ENCODE measurements at places on chromosomes 13 and 19. TPM values are rescaled to one million over a fixed set of nuclear protein-coding genes. Genes with fewer than 3 reads are reported as not detected.
A peak's percentile ranks its signal among the peaks of the same experiment; 100 is the strongest.

The ERFL gene
- total RNA-seq, result 0.93 TPM

The ZSCAN1 gene
- total RNA-seq, result not detected

DNA sequence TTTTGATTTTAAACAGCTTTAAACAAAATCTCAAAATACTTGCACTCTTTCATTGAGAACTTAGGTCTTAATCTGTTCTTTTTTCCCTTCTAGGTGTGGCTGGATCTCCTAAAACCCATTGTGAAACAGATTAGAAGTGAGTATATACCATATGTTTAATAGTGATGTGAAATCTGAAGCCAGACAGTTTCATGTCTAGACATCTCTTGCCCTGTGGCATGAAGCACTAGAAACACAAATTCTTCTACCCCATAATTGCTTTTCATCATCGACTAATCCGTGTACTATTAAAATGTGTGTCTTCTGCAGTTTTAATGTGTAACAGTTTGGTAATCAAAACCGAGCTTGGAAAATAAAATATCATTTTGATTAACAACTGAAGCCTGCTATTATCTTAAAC is 188.2 kb upstream of the RNF113B start:
- no peak for DNase-seq

- no peak for DNase-seq
These were observed 177.4 kb upstream of the UBL3 start for GRCh38 chr13:30027569-30028455.

GRCh38 chr19:45156751-45157150 is 4.0 kb downstream of the NKPD1 start:
- DNase-seq, result no peak

DNA sequence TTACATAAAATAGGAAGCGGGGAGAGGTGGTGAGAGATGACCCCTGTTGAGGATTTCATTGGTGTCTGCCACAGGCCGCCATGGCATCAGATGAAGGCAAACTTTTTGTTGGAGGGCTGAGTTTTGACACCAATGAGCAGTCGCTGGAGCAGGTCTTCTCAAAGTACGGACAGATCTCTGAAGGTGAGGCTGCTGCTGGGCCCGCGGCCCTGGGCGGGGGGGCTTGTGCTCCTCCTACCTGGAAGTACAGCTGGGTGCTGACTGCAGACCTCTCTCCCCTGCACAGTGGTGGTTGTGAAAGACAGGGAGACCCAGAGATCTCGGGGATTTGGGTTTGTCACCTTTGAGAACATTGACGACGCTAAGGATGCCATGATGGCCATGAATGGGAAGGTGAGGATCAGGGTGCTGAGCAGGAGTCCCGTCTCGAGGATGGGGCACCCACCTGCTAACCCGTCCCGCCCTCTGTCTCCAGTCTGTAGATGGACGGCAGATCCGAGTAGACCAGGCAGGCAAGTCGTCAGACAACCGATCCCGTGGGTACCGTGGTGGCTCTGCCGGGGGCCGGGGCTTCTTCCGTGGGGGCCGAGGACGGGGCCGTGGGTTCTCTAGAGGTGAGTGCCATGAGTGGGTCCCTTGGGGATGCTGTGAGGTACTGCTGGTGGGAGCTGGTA is 1.9 kb downstream of the CIRBP start:
- peak; percentile 85 for DNase-seq

Measured in spleen (tissue), 13 donors.